ENCODE measurements at places on chromosomes 13 and 19.

GRCh38 chr13:43804461-43805070, 17.8 kb upstream of the ENOX1 start:
- DNase-seq = peak; percentile 15

- no peak for DNase-seq
These were observed 10.0 kb upstream of the ZNF443 start for GRCh38 chr19:12450844-12451243.

GRCh38 chr13:110185696-110186095, 121.3 kb downstream of the COL4A1 start:
- no peak for DNase-seq

- DNase-seq = no peak
These were observed 2.4 kb downstream of the RNF6 start for GRCh38 chr13:26219726-26220125.

DNA sequence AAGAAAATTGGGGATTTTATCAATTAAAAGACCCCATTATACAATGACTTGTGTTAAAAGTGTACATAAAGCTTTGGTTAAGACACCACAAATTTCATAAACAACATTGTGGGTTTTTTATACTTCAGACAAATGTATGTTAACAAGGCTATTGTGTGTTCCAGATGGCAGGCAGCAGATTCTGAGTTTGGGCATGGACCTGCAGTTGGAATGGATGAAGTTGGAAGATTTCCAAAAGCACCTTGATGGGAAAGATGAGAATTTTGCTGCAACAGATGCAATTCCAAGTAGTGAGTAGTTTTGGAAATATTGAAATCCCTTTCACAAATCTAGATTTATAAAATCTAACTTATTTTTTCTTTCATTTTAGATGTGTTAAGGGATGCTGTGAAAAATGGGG, 25.4 kb downstream of the MPHOSPH8 start:
- no peak for DNase-seq

GRCh38 chr13:88257706-88258105, 586.5 kb downstream of the SLITRK5 start:
- DNase-seq = no peak

GRCh38 chr13:26555413-26555812, 2.1 kb upstream of the WASF3 start:
- no peak for DNase-seq

GRCh38 chr19:15672580-15673175, at the start of gene CYP4F12:
Gene CYP4F12 (plus strand): TSS chr19:15673087. CDS start chr19:15673530, 443 bp downstream.
- DNase-seq = peak; percentile 48

- DNase-seq = no peak
These were observed 1073.4 kb downstream of the PCDH17 start for GRCh38 chr13:58704953-58705352.

DNA sequence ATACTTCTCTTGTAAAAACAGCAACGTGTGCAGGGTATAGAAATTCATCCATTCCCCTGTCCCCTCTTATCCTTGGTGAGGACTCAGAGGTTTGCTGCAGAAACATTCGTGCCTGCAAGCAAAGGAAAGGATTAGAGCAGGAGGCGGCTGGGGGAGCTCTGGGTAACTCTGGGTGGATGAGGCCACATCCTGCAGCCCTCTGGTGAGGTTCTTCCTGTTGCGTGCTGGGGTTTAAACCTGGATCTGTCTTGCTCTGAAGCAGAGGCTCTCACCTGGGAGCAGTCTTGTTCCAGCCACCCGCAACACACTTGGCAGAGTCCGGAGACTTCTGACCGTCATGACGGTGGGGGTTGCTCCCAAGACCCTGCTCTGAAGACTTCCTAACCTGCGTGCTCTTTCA, 69.2 kb downstream of the ATP11A start:
- no peak for DNase-seq

DNA sequence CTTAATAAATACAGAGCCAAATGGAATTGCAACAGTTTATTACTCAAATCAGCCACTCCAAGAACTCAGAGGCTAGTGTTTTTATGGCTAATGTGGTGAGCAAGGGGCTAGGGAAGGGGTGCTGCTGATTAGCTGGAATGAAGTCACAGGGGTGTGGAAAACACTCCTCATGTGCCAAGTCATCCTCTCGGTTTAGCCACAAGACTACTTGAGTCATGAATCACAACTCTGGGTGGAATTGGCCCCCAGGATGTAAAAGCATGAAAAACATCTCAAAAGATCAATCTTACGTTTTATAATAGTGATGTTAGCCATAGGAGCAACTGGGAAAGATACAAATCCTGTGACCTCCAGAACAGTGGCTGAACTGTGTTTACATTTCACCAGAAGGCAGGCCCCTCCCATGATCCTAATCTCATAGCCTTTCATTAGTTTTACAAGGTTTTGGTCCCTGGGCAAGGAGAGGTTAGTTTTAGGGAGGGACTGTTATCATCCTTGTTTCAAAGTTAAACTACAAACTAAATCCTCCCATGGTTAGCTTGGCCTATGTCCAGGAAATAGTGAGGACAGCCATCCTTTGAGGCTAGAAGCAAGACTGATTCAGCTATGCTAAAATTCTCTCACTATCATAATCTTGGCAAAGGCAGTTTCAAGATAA, 2020.1 kb upstream of the PCDH20 start:
- no peak for DNase-seq

- no peak for DNase-seq
These were observed 353.2 kb downstream of the SPRY2 start for GRCh38 chr13:79987761-79988160.

DNA sequence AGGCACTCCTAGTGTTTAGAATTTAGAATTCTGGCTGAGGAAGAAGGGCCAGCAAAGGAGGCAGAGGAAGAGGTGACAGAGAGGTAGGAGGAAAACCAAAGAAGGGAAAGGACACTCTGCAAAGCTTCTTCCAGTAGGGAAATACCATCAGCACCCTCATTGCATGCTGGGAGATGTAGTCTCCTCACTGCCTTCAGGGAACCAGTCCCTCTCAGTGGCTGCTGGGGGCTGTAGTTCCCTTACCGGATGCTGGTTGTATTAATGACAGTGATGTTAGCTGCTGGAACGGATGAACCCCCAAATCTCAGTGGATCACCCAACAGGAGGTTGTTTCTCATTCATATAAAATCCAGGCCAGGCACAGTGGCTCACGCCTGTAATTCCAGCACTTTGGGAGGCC, 10.1 kb downstream of the GRIN2D start:
- DNase-seq = peak; percentile 41

DNA sequence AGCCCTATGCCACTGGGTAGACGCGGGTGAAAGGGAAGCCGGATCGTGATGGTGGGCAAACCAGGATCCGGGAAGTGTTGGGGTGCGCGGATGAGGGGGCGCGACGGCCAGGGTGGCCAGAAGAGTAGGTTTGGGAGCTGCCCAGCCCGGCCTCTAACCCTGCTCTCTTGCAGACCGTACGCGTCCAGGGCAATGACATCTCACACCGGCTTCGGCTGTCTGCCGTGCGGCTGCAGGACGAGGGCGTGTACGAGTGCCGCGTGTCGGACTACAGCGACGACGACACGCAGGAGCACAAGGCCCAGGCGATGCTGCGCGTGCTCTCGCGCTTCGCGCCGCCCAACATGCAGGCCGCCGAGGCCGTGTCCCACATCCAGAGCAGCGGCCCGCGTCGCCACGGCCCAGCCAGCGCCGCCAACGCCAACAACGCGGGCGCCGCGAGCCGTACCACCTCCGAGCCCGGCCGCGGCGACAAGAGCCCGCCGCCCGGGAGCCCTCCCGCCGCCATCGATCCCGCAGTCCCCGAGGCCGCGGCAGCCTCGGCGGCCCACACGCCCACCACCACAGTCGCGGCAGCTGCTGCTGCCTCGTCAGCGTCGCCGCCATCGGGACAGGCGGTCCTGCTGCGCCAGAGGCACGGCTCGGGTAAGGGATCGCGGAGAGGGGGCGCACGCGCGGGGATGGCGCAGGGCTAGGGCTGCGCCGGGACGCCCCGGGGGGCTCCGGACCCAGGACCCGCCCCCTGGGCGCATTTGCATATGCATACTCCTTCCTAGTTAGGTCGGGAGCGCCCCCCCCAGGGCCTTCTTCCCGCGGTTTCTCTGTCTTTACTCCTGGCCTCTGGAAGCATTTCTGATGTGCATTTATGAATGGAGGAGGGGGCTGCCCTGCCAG, 4.1 kb downstream of the VSTM2B start:
- no peak for DNase-seq

- DNase-seq = no peak
These were observed 14.2 kb downstream of the MEIS3 start for GRCh38 chr19:47405197-47405550.

DNA sequence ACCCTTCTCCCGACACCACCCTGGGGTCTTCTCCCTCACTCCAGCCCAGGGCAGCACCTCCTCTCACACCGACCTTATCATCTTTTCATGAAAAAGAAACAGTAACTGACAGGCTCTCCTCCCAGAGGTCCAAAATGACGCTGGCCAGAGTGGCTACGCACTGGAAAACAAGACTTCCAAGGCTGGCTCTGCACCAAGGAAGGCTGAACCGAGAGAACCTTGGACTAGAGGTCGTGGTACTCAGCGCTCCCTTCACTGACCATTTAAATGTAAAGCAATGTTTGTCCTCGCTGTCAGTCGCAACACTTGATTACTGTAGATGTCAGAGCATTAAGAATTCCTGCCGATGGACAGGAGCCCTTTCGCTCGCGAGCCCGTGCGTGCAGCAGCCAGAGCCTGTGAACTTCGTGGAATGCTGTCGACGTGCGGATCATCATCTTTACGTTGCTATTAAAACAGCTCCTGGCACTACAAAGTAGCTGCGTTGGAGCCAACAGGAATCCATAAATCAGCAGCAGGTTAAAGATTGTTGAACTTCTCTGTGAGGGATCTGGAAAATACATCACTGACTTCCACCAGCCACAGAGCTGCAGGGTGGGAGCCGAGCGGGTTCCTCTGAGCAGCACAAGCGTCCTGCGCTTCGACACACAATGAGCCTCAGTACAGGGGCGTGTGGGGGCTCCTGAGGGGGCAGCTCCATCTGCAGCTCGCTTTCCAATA, 125.5 kb upstream of the MCF2L start:
- DNase-seq = no peak

DNA sequence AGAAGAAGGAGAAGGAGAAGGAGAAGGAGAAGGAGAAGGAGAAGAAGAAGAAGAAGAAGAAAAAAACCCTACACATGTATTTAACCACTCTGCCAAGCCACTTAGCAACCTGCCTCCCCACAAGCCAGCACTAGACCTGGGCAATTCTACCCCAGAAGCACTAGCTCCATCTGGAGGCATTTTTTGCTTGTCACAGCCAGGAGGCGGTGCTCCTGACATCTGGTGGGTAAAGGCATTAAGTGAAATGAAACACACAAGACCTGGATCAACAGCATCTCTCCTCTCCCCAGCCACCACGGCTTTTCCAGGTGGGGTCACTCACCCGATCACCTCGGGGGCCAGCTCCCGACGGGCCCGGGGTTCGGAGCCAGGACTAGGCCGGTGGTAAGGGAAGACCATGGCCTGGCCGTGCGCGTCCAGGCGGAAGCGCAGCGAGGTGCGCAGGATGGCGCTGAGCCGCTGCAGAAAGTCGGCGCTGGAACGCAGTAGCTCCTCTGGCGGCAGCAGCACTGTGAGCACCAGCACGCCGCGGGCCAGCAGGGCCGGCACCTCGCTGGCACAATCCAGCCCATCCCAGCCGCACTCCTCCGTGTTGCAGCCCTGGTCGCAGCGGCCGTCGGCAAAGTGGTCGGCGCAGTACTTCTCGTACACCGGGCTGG, 26.9 kb downstream of the NOTCH3 start:
- no peak for DNase-seq

DNA sequence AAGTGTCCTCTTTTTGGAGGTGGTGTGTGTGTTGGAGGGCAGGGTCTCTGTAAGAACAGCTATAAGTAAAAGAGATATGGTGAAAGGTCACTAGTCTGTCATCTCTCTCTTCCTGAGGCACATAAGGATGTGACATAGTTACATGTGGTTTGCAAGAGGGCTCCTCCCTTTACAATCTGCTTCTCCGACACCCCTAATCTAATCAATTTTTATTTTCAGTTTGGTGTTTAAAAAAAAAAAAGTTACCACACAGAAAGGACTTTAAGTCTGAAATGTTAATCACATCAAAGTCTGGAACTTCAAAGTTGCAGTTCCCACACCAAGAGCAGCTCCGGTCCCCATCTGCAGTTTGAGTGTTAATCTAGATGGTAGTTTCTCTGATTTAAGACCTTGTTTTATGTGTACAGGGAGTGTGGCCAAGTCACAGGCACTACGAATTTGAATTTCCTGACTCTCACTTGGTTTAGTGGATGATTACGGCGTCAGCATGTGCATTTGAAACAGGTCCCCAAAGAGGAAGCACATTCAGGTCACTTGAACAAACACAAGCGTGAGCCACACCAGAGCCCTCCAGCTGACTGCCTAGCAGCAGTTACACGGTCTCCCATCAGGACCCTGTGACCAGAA, 53.1 kb downstream of the FOXO1 start:
- peak; percentile 47 for DNase-seq

GRCh38 chr19:42411581-42412178, 15.5 kb downstream of the LIPE start:
- DNase-seq = no peak

GRCh38 chr19:41328157-41328841, 18.3 kb downstream of the CCDC97 start:
- DNase-seq = no peak

GRCh38 chr13:92954746-92955145, 271.9 kb upstream of the GPC6 start:
- no peak for DNase-seq

DNA sequence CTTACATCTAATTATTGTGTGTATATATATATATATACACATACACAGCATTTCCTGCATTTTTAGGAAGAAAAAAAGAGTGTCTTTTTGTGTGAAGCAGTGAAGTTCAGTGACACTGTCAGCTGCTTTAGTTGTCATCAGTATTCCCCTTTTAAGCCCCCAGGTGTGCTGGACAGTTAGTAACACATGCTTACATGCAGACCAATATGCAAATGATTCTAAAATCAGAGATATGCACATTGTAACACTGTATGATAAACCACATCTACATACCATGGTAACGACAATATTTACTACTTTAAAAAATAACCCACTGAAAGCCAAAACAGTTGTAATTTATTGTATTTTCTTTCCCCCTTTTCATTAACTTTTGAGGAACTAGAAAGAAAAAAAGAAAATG, 16.8 kb downstream of the LHFPL6 start:
- no peak for DNase-seq

Measured in body of pancreas (tissue), 4 donors.